Activated CD8-positive, alpha-beta T cell treated with anti-CD3 and anti-CD28 coated beads for 36 hours (primary cell): ENCODE measurements at places on chromosomes 2 and 18. TPM values are rescaled to one million over a fixed set of nuclear protein-coding genes. Genes with fewer than 3 reads are reported as not detected.

GRCh38 chr2:126719191-126719832 lies 63.4 kb downstream of the GYPC start:
- DNase-seq: no peak

Gene POTEI
- total RNA-seq: not detected

Gene HPCAL1
- total RNA-seq: 166 TPM

Gene KYNU
- total RNA-seq: not detected

Gene CD8A
- total RNA-seq: 432 TPM

GRCh38 chr2:76731157-76731556 lies 791.0 kb downstream of the LRRTM4 start:
- no peak for DNase-seq

DNA sequence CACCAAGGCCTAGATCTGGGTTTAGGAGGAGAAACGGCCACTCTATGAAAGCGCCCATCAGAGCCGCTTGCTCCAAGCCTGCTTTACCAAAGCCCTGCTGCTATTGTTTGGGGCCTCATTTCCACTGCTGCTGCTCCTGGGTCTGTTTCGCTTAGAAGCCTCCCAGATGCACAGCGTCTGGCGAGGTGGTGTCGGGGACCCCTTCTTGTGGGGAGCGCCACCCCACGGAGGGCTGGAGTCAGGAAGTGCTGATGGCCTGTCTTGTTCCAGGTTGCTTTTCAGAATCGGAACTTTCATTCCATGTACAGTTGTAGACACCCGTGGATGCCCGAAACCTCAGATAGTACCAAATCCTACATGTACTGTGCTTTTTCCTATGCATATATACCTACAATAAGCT lies 204.9 kb upstream of the TWIST2 start:
- DNase-seq: no peak

GRCh38 chr2:178191004-178191508 lies 3.3 kb upstream of the OSBPL6 start:
- DNase-seq: peak; percentile 3

DNA sequence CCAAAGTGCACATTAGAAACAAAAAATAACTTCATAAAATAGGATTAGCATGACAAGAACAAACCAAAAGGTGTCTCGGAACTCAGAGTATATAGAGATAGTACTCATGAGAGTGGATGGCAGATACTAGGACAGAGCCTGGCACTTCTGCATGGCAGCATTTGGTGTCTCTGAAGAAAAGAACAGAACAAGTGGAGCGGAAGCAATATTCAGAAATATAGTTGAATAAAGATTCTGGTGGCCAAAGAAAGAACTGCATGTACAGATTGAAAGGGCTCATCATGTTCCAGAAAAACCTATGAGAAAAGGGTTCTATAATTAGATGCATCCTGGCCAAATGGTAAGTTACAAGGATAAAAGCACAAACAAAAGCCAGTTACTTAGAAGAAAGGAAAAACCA lies 90.9 kb downstream of the CCDC138 start:
- DNase-seq: no peak

DNA sequence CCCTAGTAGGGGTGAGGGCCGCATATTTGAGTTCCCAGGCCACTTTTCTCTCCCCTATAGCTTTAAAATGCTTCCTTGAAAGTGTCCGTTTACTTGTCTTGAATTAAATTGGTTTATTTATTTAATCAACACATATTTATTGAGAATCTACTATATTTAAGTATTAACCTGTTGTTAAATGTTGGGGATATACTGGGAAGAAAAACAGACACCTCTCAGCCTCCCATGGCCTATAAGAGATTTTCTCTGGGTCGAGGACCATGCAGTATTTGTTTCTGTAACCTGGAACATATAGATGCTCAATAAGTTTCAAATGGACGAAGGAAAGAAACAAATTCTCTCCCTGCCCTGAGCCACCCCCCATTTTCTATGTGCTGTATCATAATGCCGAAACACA lies 98.6 kb downstream of the INSIG2 start:
- no peak for DNase-seq

GRCh38 chr2:48886919-48887318 lies 131.4 kb upstream of the LHCGR start:
- no peak for DNase-seq

DNA sequence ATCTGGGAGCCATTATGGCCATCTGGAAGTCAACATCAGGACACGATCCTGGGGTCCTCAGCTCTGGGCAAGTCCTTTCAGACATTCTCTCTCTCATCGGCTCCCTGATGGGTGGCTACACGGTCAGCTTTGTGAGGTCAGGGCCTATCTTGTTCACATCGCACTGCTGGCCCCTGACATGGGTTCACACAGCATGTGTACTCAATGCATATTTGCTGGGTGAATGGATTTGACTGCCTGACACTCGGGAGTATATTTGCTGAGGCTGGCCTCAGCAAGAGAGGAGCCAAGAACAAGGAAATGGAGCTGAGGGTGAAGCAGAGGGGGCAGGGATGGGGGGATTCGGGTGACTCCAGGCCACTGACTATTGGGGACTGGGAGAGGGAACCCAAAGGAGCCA lies 50.5 kb downstream of the SLC4A5 start:
- no peak for DNase-seq

GRCh38 chr2:68799140-68800026 lies 64.8 kb downstream of the ARHGAP25 start:
- no peak for DNase-seq

- no peak for DNase-seq
These were observed 24.3 kb downstream of the CERS6 start for GRCh38 chr2:168480356-168480755.

GRCh38 chr2:83071352-83071751 lies 1387.7 kb downstream of the SUCLG1 start:
- DNase-seq: no peak

DNA sequence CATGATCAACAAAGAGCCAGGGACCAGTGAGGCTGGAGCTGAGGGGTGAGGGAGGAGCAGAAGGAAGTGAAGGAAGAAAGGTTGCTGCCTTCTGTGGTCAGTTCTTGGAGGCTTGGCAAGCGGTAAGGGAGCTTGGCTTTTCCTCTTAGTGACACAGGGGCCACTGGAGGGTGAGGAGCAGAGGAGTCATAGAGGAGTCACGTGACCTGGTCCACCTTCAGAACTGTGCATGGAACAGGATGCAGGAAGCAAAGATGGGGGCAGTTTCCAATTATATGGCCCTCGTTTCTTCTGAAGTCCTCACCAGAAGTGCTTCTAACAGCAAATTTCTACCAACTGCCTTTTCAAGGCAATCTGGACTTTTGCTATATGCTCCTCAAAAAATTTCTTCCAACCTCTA lies 326.9 kb upstream of the SMIM21 start:
- no peak for DNase-seq

GRCh38 chr2:241609859-241610793 lies 26.8 kb downstream of the THAP4 start:
- peak; percentile 96 for DNase-seq

DNA sequence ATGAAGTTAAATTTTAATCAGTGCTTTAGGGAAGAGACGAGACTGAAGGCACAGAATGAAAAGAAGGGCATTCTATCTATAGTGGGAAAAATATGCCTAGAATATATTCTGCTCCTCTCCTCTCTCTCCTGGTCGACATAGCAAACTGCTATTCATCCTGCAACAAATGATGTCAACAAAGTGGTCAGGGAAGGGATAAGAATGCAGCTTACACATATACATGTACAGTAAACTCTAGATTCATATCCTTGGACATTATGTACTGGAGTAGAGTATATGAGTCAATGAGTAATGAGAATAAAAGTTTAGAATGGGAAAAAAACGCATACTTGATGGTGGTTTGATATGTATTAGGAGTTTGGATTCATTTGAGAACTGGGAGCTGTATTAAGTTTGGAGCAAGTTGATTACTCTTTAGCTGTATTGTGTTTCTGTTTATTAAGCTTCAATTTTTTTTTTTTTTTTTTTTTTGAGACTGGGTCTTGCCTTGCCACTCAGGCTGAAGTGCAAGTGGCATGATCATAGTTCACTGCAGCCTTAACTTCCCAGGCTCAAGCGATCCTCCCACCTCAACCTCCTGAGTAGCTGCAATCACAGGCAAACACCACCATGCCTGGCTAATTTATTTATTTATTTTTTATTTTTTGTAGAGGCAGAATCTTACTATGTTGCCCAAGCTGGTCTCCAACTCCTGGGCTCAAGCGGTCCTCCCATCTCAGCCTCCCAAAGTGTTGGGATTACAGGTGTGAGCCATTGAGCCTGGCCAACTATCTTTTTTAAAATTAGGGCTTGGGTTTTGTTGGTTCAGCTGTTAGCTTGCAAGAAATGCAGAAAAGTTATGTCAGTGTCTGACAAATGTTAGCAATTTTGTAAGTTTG lies 53.8 kb downstream of the STAT1 start:
- DNase-seq: no peak

DNA sequence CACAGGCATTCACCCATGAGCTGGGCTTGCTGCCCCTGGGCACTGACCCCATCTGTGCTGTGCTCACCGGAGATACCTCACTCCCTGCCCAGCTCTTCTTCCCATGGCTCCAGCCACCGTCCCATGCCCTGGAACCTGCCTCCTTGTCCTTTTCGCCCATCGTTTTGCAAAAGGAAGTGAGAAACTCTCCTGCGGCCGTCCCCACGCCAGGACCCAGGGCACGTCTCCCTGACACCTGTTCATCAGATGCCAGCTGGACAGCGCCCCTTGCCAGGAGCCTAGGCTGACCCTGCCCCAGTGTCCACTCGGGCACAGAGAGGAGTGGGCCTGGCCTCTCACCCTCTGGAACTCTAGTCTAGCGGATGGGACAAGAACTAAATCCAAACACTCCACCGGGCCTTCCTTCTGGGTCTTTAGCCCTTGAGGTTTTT lies 238.6 kb downstream of the SEPTIN10 start:
- DNase-seq: no peak

- no peak for DNase-seq
These were observed 77.2 kb downstream of the TCF4 start for GRCh38 chr18:55510809-55511208.

GRCh38 chr2:19124135-19124534 lies 234.3 kb downstream of the OSR1 start:
- DNase-seq: no peak

- DNase-seq: no peak
These were observed 20.6 kb upstream of the GCC2 start for GRCh38 chr2:108428286-108429009.

Gene TEKT4
- not detected for total RNA-seq

GRCh38 chr2:139162456-139162855 lies 382.3 kb upstream of the NXPH2 start:
- DNase-seq: no peak

GRCh38 chr2:123502931-123503330 lies 522.2 kb upstream of the CNTNAP5 start:
- DNase-seq: no peak

- DNase-seq: no peak
These were observed 446 bp upstream of the EFHD1 start for GRCh38 chr2:232632904-232633412.

GRCh38 chr2:100228967-100229366 lies 86.6 kb upstream of the AFF3 start:
- DNase-seq: no peak

GRCh38 chr2:70403267-70404053 lies 101.6 kb upstream of the FAM136A start:
- no peak for DNase-seq

Gene MARS2
- 16.7 TPM for total RNA-seq

GRCh38 chr2:20334605-20335203 lies 15.9 kb downstream of the PUM2 start:
- DNase-seq: no peak

DNA sequence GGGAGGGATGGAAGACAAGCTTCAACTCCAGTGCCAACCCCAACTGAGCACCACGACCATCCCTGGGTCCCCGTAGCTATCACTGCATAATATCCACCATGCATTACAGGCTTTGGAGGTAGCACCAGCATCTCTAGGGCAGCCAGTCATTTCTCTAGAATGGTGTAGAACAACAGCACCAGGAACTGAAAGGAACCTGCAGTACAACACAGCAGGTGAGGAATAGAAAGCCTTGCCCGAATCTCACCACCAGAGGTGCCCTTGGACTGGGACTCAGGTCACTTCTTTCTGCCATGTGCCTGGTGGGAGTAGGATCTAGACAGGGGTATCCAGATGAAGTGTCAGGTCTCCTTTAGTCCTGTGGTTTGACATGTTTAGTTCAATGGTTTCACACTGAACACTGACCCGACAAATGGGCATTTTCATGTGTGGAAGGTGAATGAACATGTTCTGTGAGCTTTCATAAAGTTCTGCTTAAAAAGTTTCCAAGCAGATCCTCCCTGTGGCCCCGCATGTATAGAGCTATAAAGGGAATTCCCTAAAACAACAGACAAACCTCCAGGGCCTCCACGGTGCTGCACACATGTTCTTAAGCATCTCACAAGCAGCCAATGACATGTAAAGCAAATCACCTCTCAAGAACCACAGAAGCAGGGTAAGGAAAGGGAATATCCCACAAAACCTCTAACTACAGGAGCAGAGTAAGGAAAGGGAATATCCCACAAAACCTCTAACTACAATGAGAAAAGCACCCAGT lies 208.3 kb downstream of the AFF3 start:
- no peak for DNase-seq

Gene AMER3
- not detected for total RNA-seq

Gene PCARE
- not detected for total RNA-seq

DNA sequence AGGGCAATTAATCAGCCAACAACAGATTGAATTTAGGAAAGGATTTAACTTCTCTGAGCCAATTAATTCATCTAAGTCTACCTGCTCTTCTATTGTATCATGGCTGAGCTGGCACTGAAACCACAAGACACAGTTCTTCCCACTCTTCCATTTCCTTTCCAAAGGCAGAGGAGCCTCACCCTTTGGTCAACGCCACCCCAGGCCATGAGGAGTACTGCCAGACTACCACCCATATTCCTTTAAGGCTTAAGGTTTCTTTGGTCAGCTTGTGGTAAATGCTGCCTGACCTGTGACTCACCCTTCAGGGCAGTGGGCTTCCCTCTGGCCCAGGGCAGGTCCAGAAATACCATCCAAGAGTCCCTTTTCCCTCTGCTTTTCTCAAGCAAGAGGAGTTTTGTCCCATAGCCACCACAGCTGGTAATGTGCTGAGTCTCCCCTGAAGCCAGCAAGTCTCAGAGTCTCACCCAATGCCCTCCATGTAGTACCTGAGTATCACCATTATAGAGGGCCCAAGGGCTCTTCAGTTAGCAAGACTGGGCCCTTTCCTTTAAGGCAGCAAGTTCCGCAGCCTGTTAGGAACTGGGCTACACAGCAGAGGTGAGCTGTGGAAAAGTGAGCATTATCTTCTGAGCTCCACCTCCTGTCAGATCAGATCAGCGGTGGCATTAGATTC lies 900.5 kb upstream of the CRIM1 start:
- no peak for DNase-seq

GRCh38 chr18:52190631-52191030 lies 149.4 kb upstream of the DCC start:
- DNase-seq: no peak

- no peak for DNase-seq
These were observed 342.4 kb downstream of the AKAIN1 start for GRCh38 chr18:4854671-4855070.

GRCh38 chr2:191243154-191243553 lies 2.0 kb upstream of the MYO1B start:
- no peak for DNase-seq

Gene DTNA
- 0.41 TPM for total RNA-seq

Gene MC2R
- not detected for total RNA-seq

GRCh38 chr2:24792874-24793760 lies at the start of the genes CENPO and PTRHD1:
TSS of gene CENPO (plus strand) at chr2:24793425. CDS start at chr2:24793920, 495 bp downstream.
TSS of gene PTRHD1 (minus strand) at chr2:24793391. CDS start at chr2:24793377, 14 bp downstream.
- peak; percentile 98 for DNase-seq
